Activated CD4-positive, alpha-beta T cell treated with anti-CD3 and anti-CD28 coated beads, Interleukin-2, amount 50 U/mL, for 48 hours (primary cell): ENCODE measurements at places on chromosomes 3 and 15.

GRCh38 chr3:16186565-16186964, 12.1 kb downstream of the GALNT15 start:
- DNase-seq, result no peak

- no peak for DNase-seq
Observed at GRCh38 chr3:106728315-106729098, 648.7 kb upstream of the CCDC54 start.

- no peak for DNase-seq
Observed at GRCh38 chr15:93244696-93245660, 156.0 kb upstream of the RGMA start.

- DNase-seq, result no peak
Observed at GRCh38 chr3:46905661-46906451, 28.3 kb downstream of the PTH1R start.

DNA sequence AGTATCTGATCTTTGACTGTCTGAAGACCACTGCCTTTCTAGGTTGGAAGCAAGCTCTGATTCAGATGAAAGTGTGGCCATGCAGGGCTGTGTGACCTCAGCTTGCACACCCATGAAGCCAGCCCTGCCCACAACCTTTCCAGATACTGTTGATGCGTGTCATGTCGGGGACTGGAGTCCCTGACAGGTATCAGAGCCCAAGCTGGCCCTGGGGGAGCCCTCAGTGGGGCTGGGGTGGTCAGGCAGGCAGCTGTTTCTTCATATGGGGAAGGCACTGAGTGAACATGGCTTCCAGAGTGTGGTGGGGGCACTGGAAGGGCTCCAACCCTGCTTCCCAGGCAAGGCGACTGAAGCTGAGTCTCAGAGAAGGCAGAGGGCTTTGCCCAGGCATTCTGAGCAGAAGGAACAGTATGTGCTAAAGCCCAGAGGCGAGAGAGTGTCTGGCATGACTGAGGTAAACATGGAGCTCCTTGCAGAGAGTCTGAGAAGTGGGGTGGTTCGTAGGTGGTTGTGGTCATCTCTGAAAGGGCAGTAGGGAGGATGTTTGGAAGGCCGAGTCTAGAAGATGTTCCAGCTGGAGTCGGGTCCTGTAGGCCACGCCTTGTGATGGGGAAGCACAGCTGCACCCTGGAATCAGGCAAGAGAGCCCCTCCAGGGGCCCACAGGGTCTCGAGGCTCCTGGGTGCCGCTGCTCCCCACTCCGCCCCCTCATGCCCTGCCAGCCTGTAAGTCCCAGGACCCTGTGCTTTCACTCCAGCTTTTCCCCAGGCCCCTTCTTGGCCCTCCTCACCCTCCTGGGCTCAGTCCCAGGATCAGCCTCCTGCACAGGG, 122.2 kb downstream of the EEFSEC start:
- DNase-seq, result no peak

DNA sequence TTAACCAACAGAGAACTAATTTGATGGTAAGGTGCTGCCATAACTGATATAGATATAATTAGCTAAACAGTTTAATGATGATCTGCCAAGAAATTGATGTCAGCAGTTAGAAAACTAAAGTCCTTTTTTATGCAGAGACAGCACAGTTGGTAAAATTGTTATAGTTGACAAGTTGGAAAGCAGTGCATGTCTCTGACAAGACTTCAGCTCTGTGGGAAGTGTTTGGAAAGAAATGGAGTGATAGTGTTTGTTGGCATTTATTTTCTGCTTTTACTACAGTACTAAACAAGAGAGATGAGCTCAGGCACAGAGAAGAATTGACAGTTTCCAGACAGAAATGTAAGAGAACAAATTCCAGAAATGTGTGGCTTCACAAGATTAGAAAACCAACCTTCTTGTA, 523.5 kb upstream of the BCHE start:
- no peak for DNase-seq

- no peak for DNase-seq
Observed at GRCh38 chr3:177236704-177237103, 39.4 kb upstream of the TBL1XR1 start.

DNA sequence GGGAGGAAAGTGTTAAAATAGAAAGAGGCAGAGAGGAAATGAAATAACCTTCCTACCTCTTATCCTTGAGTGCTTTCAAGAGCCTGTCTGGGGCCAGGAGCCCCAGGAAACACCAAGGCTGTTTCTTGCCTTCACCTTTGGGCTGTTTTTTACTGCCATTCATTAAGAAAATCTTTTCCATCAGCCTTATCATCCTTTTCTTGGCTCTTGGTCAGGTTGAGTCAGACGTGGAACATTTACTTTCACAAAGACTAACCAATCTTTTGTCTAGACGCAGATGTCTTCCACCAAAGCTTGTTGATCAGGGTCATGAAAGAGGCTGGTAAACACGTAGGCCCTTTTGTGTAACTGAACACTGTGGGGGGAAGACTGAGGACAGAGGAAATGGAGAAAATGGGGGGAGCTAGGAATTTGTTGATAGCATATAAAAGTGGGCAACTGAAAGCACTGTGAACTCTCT, 151.0 kb upstream of the THBS1 start:
- DNase-seq, result no peak

DNA sequence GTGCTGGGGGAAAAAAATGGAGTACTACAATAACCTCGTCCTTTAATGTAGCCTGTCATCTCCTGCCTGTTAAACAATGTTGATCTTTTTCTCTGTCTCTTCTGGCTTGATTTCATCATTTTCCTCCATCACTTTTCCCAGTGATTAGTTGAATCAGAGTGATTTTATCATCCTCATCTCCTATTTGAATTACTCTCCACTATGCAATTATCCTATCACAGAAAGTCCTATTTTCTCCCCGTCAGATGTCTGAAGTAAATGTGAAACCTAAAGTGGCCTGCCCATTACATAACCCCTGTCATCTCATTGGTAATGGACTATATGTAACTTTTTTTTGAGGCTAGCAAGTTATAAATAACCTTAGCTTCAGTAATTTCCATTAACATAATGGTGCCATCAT, 201.8 kb downstream of the CACNA2D3 start:
- DNase-seq, result no peak

DNA sequence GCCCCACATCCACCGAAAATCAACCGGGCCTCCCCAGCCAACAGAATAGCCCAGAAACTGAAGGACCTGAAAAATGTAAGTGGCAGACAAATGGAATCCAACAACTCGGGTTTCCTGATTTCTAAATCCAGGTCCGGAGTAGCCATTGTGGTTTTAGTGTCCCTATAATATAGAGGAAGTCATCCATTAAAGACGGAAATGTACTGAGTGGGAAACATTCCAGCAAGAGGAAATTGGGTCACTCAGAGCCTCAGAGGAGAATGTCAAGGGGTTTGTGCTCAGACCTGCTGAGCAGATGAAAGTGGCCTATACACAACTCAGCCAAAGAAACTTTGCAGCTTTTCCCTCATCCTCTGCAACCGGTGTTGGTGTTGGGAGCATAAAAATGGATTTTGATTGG, 366.7 kb downstream of the ERC2 start:
- no peak for DNase-seq

GRCh38 chr3:39216176-39216790, 23.9 kb upstream of the XIRP1 start:
- DNase-seq, result no peak

DNA sequence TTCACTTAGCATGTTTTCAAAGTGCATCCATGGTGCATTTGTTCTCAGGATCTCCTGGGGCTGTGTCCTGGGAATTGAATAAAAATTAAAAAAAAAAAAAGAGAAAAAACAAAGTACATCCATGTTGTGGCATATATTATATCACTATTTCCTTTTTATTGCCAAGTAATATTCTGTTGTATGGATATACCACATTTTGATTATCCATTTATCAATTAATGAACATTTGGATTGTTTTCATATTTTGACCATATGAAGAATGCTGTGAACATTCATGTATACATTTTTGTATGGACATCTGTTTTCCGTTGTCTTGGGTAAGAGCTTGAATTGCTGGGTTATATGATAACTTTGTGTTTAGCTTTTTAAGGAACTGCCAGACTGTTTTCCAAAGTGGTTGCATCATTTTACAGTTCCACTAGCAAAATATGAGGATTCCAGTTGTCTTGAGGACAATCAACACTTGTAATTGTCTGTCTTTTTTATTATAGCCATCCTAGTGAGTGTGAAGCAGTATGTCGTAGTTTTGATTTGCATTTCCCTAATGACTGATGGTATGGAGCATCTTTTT, 44.5 kb downstream of the CTDSPL2 start:
- no peak for DNase-seq

- DNase-seq, result no peak
Observed at GRCh38 chr15:82805994-82806406, at the start of gene FSD2. Gene FSD2, minus strand, starts transcription at chr15:82806069. Its CDS starts 18,679 bp downstream, at chr15:82787390.

DNA sequence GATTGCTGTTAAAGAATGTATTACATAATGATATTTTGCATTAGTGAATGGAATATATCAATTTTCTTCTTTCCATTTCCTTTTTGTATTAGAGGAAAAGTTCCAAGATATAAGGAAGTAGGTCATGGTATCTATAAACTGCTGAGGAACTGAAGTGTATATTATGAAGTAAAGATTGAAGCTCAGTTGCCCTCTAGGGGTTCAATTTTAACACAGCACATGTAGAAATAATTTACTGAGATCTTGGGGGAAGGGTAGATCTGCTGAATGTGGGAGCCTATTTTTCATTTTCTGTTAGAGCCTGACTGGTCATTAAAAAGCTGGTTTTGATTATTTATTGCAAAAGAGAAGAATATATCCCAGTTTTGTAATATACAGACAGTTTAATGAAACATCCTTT, 45.2 kb downstream of the CMC1 start:
- DNase-seq, result no peak

GRCh38 chr3:8555113-8555661, 53.6 kb downstream of the LMCD1 start:
- no peak for DNase-seq

- DNase-seq, result peak; percentile 32
Observed at GRCh38 chr15:85407421-85408269, 27.2 kb downstream of the AKAP13 start.

GRCh38 chr15:98599909-98600691, 48.2 kb upstream of the IGF1R start:
- DNase-seq, result peak; percentile 29

- no peak for DNase-seq
Observed at GRCh38 chr3:70519026-70519425, 206.6 kb upstream of the MDFIC2 start.

DNA sequence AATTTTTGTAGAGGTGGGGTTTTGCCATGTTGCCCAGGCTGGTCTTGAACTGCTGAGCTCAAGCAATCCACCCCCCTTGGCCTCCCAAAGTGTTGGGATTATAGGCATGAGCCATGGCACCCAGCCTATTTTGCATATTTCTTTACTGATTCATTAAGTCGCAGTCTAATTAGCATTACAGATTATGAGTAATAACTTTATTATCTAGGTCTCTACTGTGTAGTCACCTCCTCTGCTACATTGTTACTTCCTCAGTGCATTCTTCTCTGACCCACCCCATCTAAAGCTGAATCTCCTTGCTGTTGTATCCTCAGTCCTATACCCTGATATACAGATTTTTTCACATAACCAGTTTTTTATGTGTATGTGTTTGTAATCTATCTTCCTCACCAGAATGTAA, 61.7 kb downstream of the TFDP2 start:
- no peak for DNase-seq

DNA sequence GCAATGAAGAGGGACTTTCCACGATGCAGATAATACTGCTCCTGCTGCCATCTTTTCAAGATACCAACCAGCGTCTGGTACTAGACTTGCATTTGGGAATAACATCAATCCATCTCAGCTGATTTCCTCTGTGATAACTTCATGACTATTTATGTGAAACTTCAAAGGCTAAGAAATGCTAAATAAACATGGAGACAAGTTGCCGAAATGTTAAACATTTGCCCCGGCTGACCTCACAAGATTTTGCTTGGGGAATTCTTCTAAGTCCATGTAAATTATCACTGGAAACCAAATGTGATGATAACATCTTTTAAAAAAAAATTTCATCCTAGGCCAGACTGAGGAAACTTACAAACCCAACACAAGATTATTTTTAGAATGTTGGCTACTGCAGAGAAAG, 185.8 kb upstream of the PRICKLE2 start:
- no peak for DNase-seq

DNA sequence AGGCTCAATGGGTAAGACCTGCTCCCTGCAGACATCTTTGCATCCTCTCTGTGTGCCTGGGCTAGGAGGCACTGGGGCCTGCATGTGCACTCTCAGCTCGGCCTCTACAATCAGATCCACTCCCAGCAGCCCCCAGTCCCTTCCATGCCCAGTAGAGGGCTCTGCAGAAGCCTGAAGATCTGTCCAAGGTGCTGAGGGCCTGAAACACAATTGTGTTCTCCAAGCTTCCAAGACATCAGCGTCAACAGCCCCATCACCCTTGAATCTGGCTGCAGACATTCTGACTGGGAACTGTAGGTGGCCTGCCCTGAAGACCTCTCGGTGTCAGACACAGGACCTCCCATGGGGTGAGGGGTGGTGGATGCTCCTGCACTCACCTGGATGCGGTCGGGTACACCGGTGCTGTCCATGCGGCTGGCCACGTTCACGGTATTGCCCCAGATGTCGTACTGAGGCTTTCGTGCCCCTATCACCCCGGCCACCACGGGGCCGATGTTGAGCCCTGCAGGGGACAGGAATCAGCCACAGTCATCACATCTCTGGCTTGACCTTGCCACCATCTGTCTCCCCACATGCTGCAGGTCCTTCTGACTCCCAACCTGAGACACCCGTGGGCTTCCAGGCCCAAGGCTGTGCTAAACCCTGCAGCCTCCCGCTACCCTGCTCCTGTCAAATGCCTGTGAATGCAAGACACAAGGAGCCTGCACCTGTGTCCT, 84.7 kb downstream of the SEC22A start:
- peak; percentile 43 for DNase-seq

GRCh38 chr15:91946075-91946474, 92.6 kb downstream of the SLCO3A1 start:
- DNase-seq, result no peak

DNA sequence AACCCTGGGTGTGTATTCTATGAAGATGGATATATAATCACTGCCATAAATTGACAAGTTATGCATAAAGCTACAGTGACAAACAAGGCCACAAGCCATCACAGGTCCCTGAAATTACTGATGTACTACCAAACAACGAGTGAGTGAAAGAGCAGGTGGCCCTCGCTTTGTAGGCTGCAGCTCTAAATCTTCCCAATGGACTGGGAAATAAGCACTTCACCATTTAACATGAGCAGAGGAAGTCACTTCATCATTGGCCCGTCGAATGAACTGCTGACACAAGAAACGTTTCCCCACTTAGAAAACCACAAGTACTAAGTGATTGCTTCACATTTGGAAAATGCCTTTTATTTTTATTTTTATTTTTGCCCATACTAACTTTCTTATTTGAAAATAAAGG, 218.0 kb downstream of the ZNF385D start:
- DNase-seq, result no peak

GRCh38 chr3:88142094-88142624, 7.6 kb upstream of the C3orf38 start:
- DNase-seq, result no peak

DNA sequence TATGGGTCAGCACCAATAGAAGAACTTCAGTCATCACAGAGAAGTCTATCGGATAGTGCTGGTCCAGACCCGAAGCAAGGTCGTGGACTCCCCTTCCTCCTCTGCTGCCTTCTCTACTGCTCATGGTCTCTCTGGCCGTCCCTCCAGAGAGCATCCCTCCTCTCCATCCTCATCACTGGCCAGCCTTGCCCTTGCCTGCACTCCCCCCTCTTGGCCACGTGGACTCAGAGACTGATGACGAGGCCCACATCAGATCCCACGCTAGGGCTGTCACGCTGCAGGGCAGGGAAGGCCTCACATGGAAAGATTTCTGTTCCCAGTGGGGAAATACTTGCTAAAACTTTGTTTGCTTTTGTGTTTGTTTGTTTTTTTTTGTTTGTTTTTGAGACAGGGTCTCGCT, 35.3 kb downstream of the IGDCC3 start:
- no peak for DNase-seq
